H7 (cell line): ENCODE measurements at places on chromosomes 6 and 20.

GRCh38 chr6:4598384-4598995 lies 177.7 kb upstream of the CDYL start:
- no peak for DNase-seq

DNA sequence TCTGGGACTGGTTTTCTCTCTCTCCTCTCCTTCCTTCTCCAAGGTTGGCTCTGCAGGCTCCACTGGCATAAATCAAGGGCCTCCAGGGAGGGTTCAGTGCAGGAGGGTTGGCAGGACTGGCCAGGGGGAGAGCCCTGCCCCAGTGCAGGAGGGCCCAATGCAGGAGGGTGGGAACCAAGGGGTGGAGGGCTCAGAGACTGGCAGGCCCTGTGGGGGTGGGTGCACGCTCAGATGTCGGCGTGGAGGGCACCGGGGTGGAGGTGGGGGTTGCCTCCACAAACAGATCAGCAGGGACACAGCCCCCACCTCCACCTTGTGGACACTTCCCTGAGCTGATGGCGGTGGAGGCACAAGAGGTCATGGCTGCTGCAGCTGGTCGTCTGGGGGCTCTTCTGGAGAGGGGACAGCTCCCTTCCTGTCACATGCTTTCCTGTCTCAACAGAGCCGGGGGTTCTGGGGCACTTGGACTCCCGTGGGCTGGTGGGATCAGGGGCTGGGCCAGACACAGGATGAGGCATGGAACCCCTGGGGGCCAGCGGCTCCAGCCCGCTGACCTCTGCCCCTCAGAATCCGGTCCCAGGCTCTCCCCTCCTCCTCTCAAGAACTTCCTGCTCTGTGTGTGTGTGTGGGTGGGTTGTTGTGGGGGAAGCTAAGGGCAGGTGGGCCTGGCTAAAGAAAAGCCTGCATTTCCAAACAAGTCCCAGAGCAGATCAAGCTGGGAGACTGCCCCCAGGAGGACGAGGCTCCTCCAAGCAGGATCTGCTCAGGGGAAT lies 2.7 kb upstream of the ABHD16B start:
- DNase-seq: peak; percentile 89

- no peak for DNase-seq
Observed at GRCh38 chr20:5279661-5280060, 37.1 kb downstream of the PROKR2 start.

DNA sequence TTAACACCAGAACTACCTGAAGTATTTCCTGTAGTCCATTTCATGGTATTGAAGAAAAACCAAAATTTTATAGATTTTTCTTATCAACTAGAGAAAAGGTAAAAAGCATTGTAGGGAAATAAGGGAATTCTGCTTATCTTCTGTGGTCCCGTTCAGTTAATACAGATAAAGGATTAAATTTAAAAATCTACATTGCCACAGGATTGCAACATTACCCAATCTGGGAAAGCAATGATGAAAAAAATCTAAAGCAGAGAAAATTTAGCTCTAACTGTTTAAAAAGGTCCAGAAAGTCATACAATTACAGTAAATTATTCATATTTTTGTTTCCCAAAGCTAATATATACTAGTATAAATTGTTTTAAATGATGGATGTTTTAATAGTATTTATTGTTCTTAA lies 18.0 kb downstream of the POLH start:
- no peak for DNase-seq

DNA sequence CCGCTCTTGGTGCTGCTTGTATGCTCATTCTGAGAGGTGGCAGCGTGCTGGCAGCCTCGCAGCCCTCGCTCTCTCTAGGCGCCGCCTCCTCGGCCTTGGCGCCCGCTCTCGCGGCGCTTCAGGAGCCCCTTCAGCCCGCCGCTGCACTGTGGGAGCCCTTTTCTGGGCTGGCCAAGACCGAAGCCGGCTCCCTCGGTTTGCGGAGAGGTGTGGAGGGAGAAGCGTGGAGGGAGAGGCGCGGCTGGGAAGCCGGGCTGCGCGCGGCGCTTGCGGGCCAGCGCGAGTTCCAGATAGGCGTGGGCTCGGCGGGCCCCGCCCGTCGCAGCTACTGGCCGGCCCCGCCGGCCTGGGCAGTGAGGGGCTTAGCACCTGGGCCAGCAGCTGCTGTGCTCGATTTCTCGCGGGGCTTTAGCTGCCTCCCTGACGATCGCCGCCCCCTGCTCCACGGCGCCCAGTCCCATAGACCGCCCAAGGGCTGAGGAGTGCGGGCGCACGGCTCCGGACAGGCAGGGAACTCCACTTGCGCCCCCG lies 19.5 kb upstream of the FAM8A1 start:
- no peak for DNase-seq

DNA sequence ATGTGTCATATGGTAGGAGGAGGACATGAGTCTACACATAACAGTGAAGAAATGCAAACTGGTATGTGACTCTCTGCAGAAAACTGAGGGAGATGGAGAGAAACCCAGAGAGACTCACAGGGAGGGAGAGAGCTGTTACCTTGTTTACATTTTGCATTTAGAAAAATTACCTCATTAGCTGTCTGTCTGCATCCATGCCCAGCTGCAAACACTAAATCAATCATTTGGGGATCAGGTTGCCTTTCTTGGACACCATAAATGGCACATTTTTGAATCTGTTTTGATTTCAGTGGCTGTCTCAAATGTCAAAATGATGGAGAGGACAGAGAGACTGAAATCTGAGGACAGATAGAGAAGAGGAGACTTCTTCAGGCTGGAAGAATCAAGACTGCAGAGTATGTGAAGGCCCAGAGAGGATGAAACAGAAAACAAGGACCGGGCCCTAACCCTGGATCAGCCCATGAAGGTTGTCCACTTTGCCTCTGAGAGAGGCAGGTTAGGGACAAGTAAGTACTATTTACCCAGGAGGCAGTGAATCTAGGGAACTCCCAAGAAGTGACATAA lies 92.2 kb downstream of the UNC5CL start:
- no peak for DNase-seq

- DNase-seq: no peak
Observed at GRCh38 chr20:854601-855000, 21.1 kb downstream of the FAM110A start.

DNA sequence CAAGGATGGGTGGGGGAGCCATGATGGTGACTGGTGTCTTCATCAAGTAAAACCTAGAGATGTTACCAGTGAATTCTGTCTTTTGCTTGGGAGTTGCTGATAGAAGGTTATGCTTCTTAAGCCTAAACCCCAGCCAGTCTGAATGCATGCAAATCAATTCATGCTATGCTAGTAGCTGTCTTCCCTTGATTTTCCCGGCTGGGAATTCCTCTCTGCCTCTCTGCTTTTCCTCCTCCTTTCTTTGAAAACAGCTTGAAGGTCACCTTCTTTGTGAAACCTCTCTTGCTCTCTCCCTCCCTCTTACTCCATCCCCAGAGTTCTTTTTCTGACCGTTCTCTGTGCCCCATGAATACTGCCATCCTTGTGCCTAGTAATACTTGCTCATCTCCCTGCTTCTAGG lies 58.9 kb downstream of the TMEM200A start:
- peak; percentile 5 for DNase-seq

GRCh38 chr6:3363296-3364025 lies 93.4 kb downstream of the SLC22A23 start:
- DNase-seq: no peak

- DNase-seq: no peak
Observed at GRCh38 chr20:57880571-57880892, 170.7 kb upstream of the PMEPA1 start.

DNA sequence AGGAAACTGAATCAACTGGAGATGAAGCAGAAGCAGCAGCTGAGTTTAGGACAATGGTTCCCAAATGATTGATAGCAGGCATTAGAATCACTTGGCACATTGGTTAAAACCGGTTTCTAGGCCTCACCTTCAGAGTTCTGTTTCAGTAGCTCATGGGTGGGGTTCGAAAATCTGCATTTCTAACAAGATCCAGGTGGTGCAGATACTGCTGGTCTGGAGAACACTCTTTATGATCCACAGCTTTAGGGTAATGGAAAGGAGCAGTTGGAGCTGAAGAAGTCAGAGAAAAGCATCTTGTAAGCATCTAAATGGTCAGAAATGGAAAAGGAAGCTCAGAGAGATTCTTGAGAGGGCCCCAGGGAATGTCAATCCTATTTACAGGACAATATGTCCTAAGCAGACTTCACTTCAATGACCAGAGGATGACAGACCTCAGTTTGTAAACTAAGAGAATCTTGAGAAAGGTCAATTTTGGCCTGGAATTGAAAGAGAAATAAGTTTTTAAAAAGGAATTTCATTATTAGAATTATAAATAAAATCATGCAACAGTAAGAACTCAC lies 8.5 kb downstream of the TSPYL1 start:
- no peak for DNase-seq

DNA sequence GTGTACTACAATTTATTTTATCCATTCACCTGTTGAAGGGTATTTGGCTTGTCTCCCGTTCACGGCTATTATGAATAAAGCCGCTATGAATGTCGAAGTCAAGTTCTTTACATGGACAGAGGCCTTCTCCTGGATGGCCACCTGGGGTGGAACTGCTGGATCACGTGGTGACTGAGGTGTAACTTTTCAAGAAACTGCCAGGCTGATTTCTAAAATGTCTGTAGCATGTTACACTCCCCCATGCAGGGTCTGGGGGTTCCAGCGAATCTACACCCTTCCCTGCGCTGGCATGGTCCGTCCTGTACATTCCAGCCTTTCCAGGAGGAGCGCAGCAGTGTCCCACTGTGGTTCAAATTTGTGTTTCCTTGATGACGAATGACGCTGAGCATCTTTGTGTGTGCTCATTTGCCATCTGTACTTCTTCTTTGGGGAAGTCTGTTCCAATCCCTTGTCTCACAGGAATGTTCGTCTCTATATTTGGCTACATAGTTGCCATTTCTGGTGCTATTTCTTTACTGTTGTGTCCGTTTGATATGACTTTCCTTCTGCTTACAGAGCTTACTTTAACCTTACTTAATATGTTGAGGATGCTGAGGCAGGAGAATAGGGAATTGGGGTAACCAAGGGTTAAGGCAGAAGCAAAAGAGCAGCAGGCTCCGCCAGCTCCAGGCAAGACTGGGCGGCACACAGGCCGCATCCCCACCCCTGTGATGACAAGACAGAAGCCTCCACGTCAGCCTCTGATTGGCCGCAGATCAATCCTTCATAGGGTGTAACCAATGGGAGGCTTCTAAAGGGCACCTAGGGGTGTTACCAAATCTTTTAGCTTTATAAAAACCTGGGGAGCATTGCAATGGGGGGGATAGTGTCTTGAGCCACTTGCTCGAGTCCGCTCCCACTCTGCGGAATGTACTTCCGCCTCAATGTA lies 106.6 kb downstream of the TAF4 start:
- DNase-seq: peak; percentile 95

- no peak for DNase-seq
Observed at GRCh38 chr6:1188199-1188598, 123.7 kb upstream of the FOXQ1 start.

GRCh38 chr20:34337982-34338726 lies 24.9 kb upstream of the ITCH start:
- no peak for DNase-seq

- DNase-seq: peak; percentile 83
Observed at GRCh38 chr6:44285552-44286284, 15.5 kb downstream of the TMEM151B start.

GRCh38 chr20:43824309-43825050 lies 90.2 kb upstream of the TOX2 start:
- DNase-seq: peak; percentile 60

DNA sequence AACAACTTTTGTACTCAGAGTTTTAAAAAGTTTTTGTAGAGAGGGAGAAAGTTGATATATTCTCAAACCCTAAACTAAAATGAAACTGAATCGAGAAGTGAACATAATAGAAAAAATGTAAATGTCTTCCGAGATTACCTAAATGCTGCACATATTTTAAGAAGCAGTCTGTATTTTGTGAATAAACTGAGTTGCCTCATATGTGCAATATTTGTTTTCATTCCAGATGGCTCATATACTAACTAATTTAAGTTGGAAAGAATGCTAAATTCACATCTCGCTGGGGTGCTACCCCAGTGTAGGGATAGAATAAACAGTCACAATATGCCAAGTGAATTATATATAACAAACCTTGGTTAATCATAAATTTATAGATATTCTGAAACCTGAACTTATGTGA lies 285.9 kb upstream of the THEMIS start:
- no peak for DNase-seq

DNA sequence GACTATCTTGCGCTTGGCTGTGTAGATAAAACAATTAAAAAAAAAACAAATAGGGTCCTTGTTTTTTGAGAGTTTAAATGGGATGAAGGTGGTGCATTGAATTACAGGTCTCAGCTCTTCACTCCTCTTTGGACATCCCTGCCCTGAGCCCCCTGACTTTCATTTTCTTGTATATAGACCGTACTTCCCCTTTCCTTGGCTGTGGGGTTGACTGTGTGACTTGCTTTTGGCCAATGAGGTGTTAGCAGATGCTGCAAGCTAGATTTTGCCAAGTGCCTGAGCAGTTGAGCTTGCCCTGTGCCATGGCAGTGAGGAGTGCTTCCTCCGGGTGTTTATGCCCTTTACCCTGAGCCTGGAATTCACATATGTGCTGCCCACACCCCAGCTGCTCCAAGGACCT lies 386.1 kb upstream of the ZFP64 start:
- DNase-seq: no peak

- no peak for DNase-seq
Observed at GRCh38 chr20:47468290-47469050, 33.2 kb upstream of the NCOA3 start.

DNA sequence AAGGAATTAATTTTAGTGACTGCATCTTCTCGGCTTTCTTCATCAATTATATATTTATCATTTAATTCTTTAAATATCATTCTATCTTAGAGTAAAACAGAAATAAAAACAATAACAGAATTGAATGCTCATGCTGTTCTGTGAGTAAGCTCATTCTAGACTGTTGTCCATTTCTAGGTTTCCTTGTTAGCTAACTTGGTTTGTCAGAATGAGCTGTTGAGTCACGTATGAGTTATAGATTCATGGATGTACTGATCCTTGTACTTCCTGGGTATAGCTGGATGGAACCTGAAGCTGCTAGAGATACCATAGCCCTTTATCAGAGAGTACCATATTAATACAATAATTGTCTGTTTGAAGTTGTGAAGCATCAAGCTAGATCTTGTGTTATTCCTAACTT lies 515.3 kb downstream of the TENT5A start:
- no peak for DNase-seq

- no peak for DNase-seq
Observed at GRCh38 chr20:9928281-9928737, 89.4 kb upstream of the PAK5 start.

DNA sequence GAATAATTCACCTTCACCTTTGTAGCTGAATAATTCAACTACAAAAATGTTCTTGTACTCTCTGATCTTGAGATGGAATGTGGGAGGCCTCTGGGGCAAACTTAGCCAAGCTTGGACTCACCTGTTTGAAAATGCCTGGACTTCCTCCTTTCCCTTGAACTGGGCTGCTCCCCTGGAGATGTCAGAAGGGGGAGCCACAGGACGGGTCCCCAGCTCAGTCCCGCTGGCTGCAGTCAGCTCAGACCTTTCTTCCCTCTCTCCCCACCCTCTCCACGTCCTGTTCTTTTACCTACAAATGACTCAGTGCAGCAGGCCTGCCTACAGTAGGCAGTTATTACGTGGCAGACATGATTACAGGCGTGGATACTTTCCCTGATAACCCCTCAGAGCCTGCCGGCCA lies 131.5 kb upstream of the RALGAPA2 start:
- peak; percentile 82 for DNase-seq

GRCh38 chr20:33411242-33411641 lies 9.9 kb upstream of the CDK5RAP1 start:
- no peak for DNase-seq

- no peak for DNase-seq
Observed at GRCh38 chr6:27811451-27811772, 100.8 kb downstream of the OR2B2 start.

GRCh38 chr6:138569970-138570724 lies 70.9 kb upstream of the NHSL1 start:
- no peak for DNase-seq
